ENCODE measurements at places on chromosomes 1 and 21. TPM values are rescaled to one million over a fixed set of nuclear protein-coding genes. Genes with fewer than 3 reads are reported as not detected.

Gene CAPZB
- 320 TPM for total RNA-seq

Gene VHLL
- not detected for total RNA-seq

Gene CACNA1S
- total RNA-seq = not detected

Gene GBP7
- not detected for total RNA-seq

- DNase-seq = no peak
Observed at GRCh38 chr1:184296466-184297243, 90.2 kb upstream of the C1orf21 start.

GRCh38 chr1:231053493-231054162, 13.6 kb upstream of the FAM89A start:
- no peak for DNase-seq

DNA sequence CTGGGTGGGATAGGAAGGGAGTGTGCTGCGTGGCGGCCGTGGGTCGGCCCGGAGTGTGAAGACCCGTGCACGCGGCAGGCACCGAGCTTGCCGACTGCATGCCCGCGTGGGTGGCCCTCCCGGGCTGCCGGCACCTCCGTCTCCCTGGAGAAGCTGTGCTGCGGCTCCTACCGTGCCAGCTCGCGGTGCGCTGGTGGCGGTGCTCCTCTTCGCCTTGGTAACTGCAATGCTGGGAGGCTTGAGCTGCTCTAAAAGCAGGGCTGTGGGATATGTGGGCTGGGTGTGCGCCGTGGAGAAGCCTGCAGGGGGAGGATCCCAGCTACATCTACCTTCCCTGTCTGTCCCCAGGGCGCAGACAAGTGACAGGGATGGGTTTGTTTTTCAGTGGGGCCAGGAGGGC, 2.4 kb downstream of the GABRD start:
- DNase-seq = no peak

DNA sequence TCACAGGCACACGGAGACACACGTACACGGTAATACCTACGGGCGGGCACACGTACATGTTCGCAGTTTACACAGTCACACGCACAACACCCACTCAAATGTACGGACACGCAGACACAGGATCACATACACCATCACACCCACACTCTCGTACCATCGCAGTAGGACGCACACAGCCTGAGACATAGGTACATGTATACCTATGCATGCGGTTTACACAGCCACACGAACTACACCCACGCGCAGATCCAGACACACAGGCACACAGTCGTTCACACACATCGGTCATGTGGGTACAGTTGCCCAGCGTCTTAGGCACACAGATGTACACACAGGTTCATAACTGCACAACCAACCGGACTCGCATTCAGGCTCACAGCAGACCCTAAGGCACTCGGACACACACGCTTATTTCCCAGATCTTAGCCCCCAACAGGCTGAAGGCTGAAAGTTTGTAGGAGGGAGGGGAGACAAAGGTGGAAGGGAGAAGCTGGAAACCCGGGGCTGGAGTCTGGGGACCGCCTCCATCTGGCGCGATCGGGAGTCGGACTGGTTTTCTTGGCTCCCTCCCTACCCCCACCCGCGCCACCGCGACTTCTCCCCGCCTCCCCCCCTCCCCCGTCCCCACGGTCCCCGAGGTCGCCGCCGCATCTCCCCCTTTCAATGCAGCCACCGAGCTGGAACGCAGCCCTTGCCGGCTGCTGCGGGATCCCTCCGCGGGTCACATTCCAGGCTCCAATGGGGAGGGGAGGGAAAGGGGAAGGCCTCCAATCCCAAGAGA, 51.9 kb upstream of the SYNC start:
- DNase-seq = no peak

All from T-helper 17 cell (primary cell).